ENCODE measurements at places on chromosomes 16 and 17.

DNA sequence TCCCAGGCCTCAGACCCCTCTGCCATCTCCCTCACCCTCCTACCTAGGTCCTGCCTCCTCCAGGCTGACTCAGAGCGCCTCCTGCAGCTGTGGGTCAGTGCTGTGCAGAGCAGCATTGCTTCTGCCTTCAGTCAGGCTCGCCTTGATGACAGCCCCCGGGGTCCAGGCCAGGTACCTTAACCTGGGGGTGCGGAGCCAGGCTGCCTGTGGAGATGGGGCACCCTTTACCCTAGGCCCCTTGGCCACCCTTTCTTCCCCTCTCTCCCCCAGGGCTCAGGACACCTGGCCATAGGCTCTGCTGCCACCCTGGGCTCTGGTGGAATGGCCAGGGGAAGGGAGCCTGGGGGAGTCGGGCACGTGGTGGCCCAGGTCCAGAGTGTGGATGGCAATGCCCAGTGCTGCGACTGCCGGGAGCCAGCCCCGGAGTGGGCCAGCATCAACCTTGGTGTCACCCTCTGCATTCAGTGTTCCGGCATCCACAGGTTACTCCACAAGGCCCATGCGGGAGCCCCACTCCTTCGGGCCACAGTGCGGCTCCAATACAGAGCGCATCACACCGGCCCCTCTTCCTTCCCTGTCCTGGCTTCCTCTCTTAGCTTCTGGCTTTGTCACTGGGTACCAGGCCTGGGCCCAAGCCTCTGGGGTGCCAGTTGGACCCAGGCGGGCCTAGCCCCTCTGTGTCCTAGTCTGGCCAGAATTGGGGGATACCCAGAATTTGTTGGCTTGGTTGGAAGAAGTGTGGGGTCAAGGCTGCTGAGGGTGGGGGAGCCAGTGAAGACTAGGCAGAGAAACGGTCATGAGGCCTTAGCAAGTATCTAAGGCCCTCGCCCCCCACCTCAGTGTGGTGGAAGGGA is 5.0 kb upstream of the KCTD11 start:
- no peak for DNase-seq

- no peak for DNase-seq
Measured at GRCh38 chr17:48751172-48751571, 22.6 kb upstream of the HOXB13 start.

DNA sequence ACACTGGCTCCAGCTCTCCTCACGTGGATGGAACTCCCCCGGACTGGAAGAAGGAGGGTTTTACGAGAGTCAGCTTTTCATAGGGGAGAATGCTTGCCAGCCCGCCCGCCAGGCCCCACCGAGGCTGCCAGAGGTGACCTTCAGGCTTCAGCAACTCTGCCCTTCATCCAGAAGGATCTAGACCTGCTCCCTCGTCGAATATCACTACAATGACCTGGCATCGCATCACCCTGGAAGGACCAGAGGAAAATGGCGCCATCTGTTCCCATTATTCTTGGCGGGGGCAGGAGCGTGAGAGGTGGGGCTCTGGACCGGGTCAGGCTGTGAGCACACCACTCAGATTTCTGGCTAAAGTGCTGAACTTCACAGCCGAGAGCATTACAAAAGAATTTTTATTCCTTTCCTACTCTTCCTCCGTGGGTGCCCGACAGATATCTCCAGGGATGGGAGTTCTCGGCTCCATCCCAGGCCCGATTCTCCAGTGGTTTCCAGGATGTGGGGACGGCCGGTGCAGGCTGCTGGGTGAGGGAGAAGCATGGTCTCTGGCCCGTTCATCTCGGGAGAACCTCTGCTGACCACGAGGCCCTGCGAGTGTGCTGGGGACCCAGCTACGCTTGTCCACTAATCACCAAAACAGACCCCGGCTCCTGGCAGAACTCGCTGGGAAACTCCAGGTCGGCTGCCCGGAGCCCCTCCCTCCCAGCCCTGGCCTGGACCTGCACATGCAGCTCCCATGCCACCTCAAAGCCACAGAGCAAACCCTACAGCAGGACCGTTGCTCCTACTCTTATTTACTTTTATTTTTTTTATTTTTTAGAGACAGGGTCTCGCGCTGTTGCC is 36.8 kb upstream of the ZNF469 start:
- DNase-seq = no peak

DNA sequence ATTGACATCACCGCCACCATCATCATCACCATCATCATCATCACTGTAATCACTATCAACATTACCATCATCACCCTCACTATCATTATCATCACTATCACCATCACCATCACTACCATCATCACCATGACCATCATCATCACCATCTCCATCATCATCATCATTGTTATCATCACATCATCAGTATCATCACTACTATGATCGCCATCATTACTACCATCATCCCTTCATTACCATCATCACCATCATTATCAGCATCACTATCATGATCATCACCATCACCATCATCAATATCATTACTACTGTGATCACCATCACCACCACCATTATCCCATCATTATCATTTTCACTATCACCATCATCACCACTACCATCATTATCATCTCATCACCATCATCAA is 368.3 kb downstream of the SEC14L1 start:
- DNase-seq = no peak

- no peak for DNase-seq
Measured at GRCh38 chr16:2022723-2023091, 3.1 kb downstream of the NPW start.

DNA sequence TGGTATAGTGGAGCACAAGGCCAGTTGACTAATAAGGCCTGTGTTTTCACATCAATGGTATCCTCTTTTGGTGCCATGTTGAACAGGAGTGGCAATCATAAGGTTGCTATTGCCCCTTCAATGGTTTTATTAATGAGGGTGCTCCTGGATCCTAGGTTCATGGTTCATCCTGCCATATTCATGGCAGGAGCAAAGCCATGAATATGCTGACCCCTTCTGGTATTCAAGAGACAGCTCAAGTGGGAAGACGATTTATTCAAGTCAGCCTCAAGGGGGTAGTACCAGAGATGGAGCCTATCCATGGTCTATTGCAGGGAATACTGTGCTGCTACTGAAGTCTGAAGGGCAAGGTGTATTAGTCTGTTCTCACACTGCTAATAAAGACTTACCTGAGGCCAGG is 2.6 kb downstream of the ABCA9 start:
- DNase-seq = no peak

GRCh38 chr17:55709984-55710383 is 12.7 kb downstream of the TMEM100 start:
- no peak for DNase-seq

GRCh38 chr17:35736236-35736635 is 4.8 kb downstream of the RASL10B start:
- DNase-seq = no peak

DNA sequence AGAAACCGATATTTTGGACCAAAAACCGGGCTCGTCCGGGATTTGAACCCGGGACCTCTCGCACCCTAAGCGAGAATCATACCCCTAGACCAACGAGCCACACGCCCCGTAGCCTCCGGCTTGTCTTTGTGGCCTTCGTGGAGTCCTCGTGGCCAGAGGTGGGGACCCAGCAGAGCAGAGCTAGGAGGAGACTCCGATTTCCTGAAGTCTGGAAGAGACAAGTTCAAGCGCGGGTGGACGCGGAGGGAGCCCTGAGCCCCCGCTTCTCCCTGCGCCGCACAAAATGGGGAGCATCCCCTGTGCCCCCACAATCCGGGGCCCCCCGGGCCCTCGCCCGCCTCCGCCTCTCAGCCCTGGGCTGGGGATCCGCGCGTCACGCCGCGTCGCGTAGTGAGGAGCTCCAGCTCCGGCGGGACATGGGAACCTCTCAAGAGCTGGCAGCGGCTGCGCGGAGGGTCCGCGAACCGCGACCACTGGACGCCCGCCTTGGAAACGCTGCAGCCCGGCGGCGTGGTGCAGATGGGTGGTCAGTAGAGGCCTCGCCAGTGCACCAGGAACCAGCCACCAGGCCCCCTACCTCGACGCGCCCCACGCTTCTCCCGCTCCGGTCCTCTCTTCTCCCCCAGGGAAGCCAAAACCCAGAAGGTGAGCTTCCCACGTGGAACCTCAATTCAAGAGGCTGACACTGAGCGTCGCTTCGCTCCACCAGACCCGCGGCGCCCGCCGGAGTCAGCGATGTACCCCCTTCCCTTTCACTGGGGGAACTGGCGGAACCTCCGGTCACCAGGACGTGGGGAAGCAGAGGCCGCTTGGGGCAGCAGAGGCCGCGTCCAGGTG is 5.2 kb upstream of the OR1F1 start:
- peak; percentile 78 for DNase-seq

GRCh38 chr16:69338557-69339288 is 641 bp downstream of the COG8 start:
- no peak for DNase-seq

DNA sequence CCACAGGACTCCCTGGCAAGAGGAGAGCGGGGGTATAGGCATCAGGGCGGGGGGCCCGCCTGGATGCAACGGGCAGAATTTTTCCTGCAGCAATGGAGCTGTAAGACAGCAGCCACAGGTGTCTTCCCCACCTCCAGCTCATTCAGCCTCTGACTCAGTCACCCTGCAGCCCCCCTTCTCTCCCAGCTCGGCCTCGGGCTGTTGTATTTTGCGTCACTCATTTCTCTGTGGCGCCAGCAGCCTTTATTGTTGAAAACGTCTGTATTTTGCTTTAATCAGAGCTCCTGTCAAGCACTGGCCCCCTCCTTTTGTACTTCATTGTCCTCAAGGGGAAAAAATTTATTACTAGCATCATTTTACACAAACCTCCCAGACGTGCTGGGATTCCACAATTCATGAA is 117.7 kb downstream of the WSCD1 start:
- DNase-seq = no peak

- DNase-seq = no peak
Measured at GRCh38 chr16:28567292-28567691, 13.6 kb downstream of the SGF29 start.

- no peak for DNase-seq
Measured at GRCh38 chr16:58264961-58265479, 29.8 kb downstream of the PRSS54 start.

GRCh38 chr16:10154389-10154788 is 27.8 kb downstream of the GRIN2A start:
- DNase-seq = no peak

DNA sequence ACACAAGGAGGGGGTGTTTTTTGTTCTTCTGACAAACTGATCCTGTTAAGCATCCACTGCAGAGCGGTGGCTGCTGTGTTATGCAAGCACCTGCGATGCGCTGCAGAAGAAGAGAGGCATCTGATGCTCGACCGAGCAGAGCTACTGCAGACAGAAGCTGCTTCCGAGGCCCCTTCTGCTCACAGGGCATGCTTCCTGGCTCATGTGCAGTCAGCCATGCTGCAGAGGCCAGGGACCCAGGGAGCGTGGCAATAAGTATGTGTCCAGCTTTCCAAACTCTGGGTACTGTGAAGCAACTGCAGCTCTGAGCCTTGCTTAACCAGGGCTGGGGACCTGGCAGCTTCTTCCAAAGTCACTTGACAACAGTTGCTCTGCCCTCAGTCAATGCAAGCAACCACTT is 448.6 kb upstream of the RBFOX1 start:
- no peak for DNase-seq

GRCh38 chr17:41284043-41284442 is 8.5 kb downstream of the KRTAP9-7 start:
- DNase-seq = no peak

DNA sequence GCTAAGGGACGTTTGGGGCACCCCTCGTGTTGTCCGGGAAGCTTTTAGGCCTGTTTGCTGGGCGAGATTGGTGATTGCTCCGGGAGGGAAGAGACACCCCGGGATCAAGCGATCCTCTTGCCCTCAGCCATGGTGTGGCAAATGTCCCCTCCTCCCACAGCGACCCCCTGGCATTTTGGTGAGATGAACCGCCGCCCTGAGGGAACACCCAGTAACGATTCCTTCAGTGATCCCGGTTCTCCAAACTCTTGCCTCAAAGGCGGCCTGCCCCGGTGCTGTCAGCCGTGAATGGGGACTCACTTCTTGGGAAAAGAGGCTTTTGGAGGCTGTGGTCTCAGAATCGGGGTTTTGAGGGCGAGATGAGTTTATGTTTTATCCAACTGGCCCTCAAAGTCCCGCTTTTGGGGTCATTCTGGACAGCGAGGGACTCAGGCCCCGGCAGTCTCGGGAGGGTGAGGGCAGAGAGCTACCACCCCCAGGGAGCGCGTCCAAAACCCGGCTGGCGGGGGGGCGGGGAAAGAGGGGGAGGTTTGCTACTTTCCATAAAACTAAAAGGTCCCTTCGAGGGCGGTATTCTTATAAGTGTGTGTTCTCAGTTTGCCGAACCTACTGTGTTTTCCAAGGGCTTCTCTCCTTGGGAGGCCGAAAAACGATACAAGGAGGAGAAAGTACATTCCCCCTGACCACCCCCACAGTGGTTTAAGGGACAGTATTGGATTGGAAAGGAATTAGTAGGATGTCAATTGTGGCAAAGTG is 232.7 kb downstream of the MRTFB start:
- no peak for DNase-seq

DNA sequence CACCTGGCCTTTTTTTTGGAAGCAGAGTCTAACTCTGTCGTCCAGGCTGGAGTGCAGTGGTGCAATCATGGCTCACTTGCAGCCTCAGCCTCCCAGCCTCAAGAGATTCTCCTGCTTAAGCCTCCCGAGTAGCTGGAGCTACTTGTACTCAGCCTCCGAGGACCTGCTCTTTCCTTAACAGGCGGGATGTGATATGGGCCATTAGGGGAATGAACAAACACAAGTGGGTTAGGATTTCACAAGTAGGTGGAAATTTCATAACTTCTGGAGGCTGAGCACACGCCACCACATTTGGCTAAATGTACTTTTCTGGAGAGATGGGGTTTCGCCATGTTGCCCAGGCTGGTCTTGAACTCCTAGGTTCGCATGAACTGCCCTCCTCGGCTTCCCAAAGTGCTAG is 4.1 kb downstream of the PAM16 start:
- no peak for DNase-seq

- DNase-seq = no peak
Measured at GRCh38 chr17:82894389-82894788, 54.6 kb upstream of the ZNF750 start.

- no peak for DNase-seq
Measured at GRCh38 chr17:79410681-79411080, 200.2 kb downstream of the RBFOX3 start.

- no peak for DNase-seq
Measured at GRCh38 chr16:23837553-23838308, 1.9 kb downstream of the PRKCB start.

DNA sequence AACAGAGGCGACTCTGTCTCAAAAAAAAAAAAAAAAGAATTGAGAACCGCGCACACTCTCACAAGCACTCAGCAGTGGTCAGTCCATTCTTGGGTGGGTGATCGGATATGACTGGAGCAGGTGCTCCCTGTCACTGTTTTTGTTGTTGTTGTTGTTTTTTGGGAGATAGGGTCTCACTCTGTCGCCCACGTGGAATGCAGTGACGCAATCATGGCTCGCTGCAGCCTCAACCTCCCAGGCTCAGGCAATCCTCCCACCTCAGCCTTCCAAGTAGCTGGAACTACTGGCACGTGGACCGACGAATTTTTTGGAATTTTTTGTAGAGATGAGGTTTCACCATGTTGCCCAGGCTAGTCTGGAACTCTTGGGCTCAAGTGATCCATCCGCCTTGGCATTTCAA is 30.0 kb downstream of the RAB11FIP3 start:
- no peak for DNase-seq

GRCh38 chr16:31537362-31538242 is 9.9 kb downstream of the AHSP start:
- DNase-seq = no peak

- DNase-seq = no peak
Measured at GRCh38 chr17:82262344-82262743, 11.2 kb downstream of the CSNK1D start.

Measured in GM06990 (cell line).